Pons (tissue), 1 donor: ENCODE measurements at places on chromosomes 16 and 17.

DNA sequence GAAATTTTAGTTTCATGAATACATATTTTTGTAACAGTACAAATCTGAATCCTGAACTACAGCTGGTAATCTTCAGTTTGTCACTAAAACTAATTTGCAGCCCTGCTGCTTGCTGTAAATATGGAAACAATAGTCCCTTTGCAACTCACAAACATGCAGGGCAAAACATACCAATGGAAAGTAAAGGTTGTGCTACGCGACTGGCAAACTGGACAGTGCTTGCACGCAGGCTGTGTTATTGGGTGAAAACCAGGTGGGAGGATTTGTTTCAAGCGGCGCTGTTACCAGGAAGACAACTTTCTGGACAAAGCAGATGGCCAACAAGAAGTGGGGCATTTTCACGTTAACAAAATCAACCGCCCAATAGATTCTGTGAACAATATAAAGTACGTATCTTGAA lies 93.5 kb downstream of the CDYL2 start:
- DNase-seq, result no peak

GRCh38 chr17:61314368-61315078 lies 85.1 kb upstream of the TBX2 start:
- peak; percentile 74 for DNase-seq

DNA sequence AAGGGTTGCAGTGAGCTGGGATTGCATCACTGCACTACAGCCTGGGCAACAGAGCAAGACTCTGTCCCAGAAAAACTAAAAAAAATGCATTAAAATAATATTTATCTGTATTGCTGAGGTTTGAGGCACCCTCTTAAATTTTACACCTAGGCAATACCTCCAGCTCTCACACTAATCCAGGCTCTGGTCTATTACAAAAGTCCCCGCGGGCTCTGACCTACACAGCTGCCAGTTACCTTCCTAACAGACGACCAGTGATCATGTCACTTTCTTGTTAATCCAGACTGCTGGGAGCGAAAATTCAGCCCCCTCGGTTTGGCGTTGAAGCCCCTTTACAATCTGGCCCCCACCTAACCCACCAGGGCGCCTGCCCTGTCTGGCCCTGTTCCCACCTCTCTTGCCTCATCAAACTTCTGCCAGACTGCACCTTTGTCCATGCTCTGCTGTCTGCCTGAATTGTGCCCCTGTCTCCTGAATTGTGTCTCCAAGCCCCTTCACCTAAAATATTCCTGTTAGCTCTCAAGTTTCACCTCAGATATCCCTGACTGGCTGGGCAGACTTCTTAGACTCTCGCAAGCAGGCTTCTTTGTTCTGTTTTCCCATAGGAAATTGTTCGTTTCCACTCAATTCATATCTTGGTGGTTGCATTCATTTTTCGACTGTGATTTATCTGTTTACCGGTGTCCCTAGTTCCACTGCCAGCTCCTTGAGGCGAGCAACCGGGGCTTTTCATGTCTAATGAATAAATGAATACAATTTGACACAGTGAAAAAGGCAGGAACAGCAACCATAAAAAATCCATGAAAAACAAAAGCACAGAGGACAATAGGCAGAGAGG lies 65.9 kb downstream of the PITPNC1 start:
- no peak for DNase-seq

DNA sequence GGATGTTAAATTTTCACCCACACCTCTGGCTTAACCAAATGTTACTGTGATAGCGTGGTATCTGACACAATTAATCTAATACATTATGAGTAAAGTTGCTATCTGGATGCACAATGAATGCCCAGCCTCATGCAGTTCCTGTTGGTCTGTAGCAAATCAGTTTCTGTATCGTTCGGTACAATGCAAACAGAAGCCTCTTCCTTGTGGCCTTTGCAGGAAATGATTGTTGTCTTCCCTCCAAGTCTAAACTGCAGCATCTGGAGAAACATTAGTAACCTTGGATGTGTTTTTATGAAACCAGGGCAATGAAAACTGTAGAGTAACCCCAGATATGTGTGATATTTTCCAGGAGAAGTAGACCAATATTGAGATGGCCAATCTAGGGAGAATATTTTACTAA lies 46.8 kb downstream of the CYB561 start:
- DNase-seq, result no peak

- no peak for DNase-seq
Measured at GRCh38 chr17:49508061-49508865, 13.2 kb downstream of the NGFR start.

DNA sequence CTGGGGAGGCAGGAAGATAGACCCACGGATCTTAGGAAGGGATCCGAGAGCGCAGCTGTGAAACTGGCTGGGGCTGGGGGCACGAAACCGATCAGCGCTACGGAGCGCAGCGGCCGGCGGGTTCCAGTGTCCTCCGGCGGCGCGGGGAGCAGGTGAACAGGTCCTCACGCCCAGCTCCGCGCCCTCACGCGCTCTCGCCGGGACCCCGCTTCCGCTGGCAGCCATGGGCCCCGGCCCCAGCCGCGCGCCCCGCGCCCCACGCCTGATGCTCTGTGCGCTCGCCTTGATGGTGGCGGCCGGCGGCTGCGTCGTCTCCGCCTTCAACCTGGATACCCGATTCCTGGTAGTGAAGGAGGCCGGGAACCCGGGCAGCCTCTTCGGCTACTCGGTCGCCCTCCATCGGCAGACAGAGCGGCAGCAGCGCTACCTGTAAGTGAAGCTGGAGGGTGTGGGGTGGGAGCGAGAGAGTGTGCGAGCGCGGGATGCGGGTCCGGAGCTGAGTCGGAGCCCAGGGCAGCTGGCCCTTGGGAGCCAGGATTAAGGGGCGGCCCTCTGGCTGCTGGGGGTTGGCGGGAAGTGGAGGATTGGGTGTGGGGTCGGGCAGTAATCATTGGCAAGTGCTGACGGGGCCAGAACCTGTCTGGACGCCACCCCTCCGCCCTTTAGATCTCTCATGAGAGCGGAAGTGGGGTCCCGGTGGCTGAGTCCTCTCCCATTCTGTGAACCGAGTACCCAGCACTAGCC lies 479 bp downstream of the ITGA3 start:
- no peak for DNase-seq

GRCh38 chr16:71711789-71712188 lies 12.7 kb downstream of the PHLPP2 start:
- no peak for DNase-seq

GRCh38 chr16:3580686-3581085 lies 3.5 kb upstream of the NLRC3 start:
- no peak for DNase-seq

GRCh38 chr17:79531191-79532095 lies 79.4 kb downstream of the RBFOX3 start:
- no peak for DNase-seq
